Left renal pelvis (tissue), 4 donors: ENCODE measurements at places on chromosomes 6 and 20. TPM values are rescaled to one million over a fixed set of nuclear protein-coding genes. Genes with fewer than 3 reads are reported as not detected.
A peak's percentile ranks its signal among the peaks of the same experiment; 100 is the strongest.

DNA sequence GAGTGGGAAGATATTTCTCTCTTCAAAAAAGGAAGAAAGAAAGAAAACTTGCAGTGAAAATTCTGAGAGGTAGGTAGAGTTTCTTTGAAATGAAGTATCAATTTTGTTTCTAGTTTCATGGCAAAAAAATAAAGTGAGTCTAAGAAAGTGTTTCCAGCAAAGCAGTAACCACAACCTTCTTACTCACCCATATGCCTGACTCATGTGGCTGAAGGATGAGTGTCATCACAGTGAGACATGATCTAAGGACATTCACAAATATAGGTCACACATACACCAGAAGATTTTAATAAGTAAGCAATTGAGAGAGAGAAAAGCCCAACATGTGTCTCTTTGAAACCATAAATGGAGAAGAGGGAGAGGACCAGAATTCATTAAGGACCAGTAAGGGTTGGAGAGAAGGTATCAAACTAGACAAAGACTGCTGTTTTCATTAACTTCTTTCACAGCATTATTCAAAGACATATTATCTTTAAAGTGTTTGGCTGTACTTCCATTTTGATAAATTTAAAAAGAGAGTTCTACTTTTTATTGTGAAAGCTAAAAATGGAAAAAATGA is 169.5 kb downstream of the FRK start:
- no peak for DNase-seq

SPATS1 gene
- polyA plus RNA-seq: not detected

DNA sequence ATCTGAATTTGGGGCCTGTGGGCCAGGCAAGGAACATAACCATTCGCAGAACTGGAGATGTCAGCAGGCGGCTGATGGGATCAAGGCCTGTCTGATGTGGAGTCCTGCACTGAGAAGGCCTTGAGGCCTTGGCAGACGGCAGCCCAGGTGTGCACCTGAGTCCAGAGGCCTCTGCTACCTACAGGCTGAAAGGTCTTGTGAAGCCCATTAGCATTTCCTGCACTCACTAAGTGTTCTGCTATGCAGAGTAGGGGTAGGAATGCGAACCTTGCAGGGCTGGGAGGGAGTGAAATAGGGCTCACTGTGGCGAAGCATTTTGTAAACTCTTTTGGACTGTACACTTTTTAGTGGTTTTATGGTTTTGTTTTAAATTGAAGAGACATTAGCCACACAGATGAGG is 48.3 kb upstream of the RNF24 start:
- no peak for DNase-seq

- no peak for DNase-seq
These were observed 24.3 kb upstream of the LSM14B start for GRCh38 chr20:62097881-62098407.

DNA sequence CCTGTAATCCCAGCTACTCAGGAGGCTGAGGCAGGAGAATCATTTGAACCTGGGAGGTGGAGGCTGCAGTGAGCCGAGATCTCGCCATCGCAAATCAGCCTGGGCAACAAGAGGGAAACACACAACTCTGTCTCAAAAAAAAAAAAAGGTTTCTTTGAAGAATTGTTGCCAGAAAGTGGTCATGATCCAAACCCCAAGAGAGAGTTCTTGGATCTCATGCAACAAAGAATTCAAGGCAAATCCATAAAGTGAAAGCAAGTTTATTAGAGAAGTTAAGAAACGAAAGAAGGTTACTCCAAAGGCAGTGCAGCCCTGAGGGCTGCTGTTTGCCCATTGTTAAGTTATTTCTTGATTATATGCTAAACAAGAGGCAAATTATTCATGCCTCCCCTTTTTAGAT is 14.5 kb upstream of the KIFC1 start:
- no peak for DNase-seq

- DNase-seq: no peak
These were observed 18.0 kb upstream of the MYL9 start for GRCh38 chr20:36523341-36523740.

KHDRBS2 gene
- polyA plus RNA-seq: 2.2 TPM

DNA sequence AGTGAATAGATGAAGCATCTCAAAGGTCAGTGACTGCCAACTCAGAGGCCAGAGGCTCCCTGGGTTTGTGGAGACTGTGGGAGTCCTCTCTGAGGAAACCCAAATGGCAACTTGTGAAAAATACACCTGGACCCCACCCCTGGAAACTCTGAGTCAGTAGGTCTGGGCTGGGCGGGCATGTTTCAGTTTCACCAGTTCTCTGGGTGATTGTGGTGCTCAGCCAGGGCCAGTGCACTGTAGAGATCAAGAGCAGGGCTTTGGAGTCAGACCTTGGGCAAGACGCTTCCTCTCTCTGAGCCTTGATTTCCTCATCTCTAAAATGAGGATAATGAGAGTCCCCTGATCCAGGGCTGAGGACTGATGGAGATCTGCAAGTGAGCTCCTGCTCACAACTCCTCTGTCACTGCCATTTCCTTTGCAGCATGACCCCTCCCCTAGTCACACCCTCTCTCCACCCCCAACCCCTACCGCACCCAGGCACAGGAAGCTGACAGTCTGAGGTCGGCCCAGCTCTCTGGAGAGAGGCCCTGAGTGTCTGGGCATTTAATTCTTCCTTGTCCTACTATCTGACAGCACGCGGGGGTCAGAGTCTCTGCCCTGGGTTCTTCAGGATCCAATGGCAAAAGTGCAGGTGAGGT is 5.1 kb downstream of the DEF6 start:
- no peak for DNase-seq

DNA sequence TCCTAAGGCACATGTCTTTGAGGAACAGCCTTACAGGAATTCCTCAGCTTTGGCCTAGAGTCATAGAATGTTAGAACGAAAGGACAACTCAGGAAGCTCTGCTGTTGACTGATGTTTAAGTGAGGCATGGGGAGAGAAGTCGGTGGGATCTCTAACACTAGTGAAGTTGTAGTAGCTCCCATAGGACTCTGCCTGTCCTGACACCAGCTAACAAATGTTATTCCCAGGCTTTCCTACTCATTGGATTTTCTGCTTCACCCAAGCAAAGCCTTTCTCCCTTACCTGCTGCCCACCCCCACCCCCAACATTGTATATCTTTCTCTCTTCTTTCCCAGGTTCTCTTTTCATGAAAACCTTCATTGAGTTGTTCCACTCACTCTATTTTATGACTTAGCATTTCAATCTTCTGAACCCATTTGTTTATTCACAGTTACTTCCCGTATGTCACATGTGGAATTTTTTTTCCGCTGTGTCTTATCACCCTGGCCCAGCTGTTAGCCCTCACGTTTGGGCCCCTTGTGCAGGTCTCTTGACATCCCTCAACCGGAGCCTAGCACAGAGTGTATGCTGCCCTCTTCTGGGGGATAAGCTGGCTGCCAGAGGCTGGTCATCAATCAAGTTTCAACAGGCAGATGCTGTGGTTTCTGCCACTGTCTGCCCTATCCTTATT is 39.2 kb upstream of the RNF8 start:
- DNase-seq: no peak

DEFB112 gene
- not detected for polyA plus RNA-seq

BPIFB1 gene
- not detected for polyA plus RNA-seq

- peak; percentile 33 for DNase-seq
These were observed 32.0 kb upstream of the PCMTD2 start for GRCh38 chr20:64223526-64224067.

- DNase-seq: no peak
These were observed 459.5 kb downstream of the KIF16B start for GRCh38 chr20:16113736-16114135.

DNA sequence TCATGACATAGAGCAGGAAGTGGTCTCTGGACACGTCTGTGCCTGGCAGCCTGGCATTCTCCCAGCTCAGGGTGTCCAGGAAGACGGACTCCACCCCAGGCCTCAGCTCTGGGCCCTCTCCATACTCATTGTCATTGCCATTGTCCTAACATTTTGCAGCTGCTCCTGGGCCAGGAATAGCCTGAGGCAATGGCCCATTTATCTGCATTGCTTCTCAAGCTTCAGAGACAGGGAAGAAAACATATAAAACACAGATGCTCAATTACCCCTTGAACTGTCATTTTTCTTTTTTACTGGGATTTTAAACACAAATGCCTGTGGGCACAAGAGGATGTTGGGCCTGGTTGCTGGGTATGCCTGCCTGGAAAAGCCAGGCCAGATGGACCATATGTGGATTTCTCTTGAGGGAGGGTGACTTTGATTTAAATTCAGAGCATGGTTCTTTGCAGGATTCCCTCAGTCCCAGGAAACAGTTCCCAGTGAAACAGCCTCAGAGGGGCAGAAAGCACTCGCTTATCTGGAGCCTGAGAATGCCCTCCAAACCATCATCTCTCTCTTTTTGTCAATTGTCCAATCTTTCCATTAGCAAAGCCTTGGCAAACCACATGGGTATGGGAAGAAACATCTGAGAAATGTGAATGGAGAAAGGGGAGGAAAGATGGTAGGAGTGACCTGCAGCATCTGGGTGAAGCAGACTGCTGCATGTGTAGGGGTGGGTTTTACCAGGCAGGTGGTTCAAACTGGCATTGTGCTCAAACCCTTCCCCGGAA is 17.9 kb downstream of the LAMP5 start:
- DNase-seq: no peak

DNA sequence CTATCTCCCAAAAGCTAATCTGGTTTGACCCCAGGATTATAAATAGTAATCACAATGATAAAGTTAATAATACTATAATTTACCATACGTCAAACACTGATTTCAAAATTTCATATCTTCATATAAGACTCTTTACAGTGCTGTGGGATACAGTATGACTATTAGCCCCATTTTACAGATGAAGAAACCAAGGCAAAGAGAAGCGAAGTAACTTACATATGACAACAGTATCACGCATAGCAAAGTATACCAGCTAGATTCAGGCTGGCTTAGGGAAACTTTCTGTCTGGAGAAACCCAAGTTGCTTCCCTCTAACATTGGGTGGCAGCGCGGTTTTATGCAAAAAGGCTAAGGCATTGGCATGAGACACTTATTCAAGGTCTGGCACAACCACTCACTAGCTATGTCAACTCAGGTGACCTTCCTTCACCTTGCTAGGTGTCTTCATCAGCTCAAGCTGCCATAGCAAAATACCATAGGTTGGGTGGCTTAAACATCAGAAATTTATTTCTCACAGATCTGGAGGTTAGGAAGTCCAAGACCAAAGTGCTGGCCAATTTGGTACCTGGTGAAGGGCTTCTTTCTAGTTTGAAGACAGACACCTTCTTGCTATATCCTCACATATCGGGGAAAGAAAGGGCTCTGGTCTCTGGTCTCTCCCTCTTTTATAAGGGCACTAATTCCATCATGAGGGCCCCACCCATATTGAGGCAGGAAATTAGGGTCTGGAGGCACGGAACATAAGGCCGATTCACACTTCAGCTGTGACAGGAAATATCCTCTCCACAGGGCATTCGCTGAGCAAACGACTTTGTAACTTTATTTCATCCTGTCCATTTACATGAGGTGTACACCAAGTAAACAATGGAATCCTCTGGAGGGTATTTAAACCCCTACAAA is 22.4 kb upstream of the UTRN start:
- DNase-seq: no peak

KCNG1 gene
- polyA plus RNA-seq: 4.1 TPM

GRCh38 chr6:12335717-12336116 is 45.6 kb downstream of the EDN1 start:
- no peak for DNase-seq

ZNF831 gene
- 0.10 TPM for polyA plus RNA-seq

- DNase-seq: no peak
These were observed 20.8 kb downstream of the PANK2 start for GRCh38 chr20:3909952-3910366.

SLC17A1 gene
- polyA plus RNA-seq: 14.9 TPM

CYP24A1 gene
- polyA plus RNA-seq: 4.0 TPM

DNA sequence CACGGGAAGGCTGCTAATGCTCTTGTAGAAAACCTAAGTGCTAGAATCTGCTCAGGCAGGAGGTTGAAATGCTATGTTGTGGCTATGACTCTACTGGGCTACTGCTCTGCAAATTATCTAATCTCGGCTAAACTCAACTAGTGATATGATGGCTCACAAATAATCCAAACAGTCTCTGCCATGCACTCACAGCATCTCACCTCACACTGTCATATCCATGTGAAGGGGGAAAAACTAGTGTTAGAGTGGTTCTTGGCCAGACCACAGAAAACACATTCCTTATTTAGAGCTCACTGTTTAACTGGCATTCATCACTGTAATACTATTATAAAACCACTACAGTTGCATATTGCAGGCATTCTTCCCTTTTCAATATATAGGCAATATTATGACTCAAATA is 81.8 kb upstream of the DST start:
- DNase-seq: no peak

DNA sequence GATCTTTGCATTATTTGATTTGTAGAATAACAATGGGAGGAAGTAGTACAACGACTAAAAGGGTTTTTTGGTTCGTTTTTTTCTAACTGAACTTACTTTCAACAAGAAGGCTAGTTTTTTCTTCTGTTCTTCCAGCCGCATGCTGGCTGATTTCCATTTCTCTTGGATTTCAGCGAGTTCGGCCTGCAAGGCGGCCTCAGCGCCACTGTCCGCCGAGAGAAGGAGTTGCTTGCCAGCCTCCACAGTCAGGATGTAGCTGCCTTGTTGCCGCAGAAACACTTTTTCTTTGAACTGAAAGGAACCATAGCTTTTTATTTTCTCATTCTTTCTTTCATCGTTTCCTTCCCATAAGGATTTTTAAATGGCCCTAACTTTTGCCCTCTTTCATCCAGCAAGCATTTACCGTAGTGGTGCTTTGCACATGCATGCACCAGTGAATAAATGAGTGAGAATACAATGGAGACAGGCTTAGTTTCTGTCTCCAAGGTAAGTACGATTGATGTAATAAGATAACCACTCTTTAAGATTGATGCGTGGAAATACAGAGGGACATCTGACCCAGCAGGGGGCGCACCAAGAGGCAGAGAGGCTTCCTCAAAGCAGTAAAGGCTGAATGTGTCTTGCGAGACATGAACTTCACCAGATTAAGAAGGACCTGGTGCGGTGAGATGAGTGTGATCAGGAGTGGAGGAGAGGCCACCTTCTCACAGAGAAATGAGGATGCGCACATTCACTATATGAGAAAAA is 398.8 kb downstream of the ESR1 start:
- DNase-seq: no peak
